ENCODE measurements at places on chromosomes 5 and 9. TPM values are rescaled to one million over a fixed set of nuclear protein-coding genes. Genes with fewer than 3 reads are reported as not detected.
A peak's percentile ranks its signal among the peaks of the same experiment; 100 is the strongest.

Gene FOXD4
- total RNA-seq, result 0.27 TPM

Gene TLX3
- total RNA-seq, result not detected

- DNase-seq, result no peak
- H3K4me3 ChIP-seq, result no peak overlapping the region
- no peak overlapping the region for H3K27ac ChIP-seq
- no peaks in the 10 kb centered on the region for H3K27me3 ChIP-seq
These were observed 3.3 kb downstream of the OTULINL start for GRCh38 chr5:14584848-14585247.

GRCh38 chr9:130352081-130352480 lies 86.5 kb downstream of the HMCN2 start:
- no peaks in the 10 kb centered on the region for H3K27me3 ChIP-seq
- no peak for DNase-seq
- H3K4me1 ChIP-seq, result no peaks in the 10 kb centered on the region
- no peaks in the 10 kb centered on the region for H3K36me3 ChIP-seq
- H3K4me3 ChIP-seq, result no peak overlapping the region
- no peak overlapping the region for H3K27ac ChIP-seq

Gene TXN
- total RNA-seq, result 133 TPM

DNA sequence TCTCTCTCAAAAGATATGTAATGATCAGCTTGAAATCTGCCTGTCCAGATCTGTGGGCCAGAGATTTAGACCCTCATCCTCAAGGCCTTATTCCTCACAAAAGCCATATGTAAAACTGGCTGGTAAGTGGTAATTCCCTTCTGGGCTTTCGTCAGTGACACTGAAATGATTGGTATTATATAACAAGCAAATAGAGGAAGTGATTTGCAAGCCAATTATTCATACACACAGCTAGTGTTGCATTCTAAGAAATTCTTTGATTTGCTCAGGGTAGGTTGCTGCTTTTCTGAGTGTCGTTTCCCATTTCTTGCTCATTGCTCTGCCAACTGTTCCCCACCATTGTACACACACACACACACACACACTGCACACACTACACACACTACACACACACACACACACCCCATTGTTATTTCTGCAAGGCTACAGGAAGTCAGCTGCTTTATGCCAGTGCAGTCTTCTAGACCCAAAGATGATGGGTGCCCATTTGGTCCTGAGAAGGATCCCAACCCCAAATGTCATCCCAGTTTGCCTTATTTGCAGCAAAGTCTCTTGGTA lies 76.8 kb downstream of the PRLR start:
- no peak for DNase-seq
- no peaks in the 10 kb centered on the region for H3K27me3 ChIP-seq
- no peaks in the 10 kb centered on the region for H3K36me3 ChIP-seq
- no peak overlapping the region for H3K4me3 ChIP-seq
- H3K27ac ChIP-seq, result no peak overlapping the region
- no peaks in the 10 kb centered on the region for H3K4me1 ChIP-seq

GRCh38 chr9:82021198-82021597 lies 32.6 kb downstream of the SPATA31D1 start:
- H3K4me3 ChIP-seq, result no peak overlapping the region
- H3K36me3 ChIP-seq, result no peaks in the 10 kb centered on the region
- DNase-seq, result no peak
- H3K27ac ChIP-seq, result no peak overlapping the region
- no peaks in the 10 kb centered on the region for H3K27me3 ChIP-seq

Gene GPRIN1
- 0.87 TPM for total RNA-seq

Gene SAXO1
- 0.29 TPM for total RNA-seq

GRCh38 chr5:120361941-120362340 lies 102.2 kb upstream of the PRR16 start:
- H3K36me3 ChIP-seq, result no peaks in the 10 kb centered on the region
- H3K27ac ChIP-seq, result no peak overlapping the region
- H3K27me3 ChIP-seq, result no peaks in the 10 kb centered on the region
- H3K4me3 ChIP-seq, result no peak overlapping the region
- DNase-seq, result no peak

Gene EGFL7
- total RNA-seq, result 78.6 TPM

GRCh38 chr9:131739133-131739958 lies 530 bp downstream of the RAPGEF1 start:
- H3K4me3 ChIP-seq, result peak overlapping the region; percentile 91
- peak; percentile 86 for DNase-seq
- H3K27ac ChIP-seq, result peak overlapping the region; percentile 52
- H3K27me3 ChIP-seq, result no peaks in the 10 kb centered on the region
- peaks cover 3% of the 10 kb centered on the region for H3K4me1 ChIP-seq

Measured in aorta (tissue), 5 donors.